ENCODE measurements at places on chromosomes 3 and 15.

GRCh38 chr15:69576035-69576526, 123.5 kb downstream of the RPLP1 start:
- DNase-seq, result no peak

GRCh38 chr3:14863333-14864100, 44.8 kb downstream of the FGD5 start:
- DNase-seq, result no peak

DNA sequence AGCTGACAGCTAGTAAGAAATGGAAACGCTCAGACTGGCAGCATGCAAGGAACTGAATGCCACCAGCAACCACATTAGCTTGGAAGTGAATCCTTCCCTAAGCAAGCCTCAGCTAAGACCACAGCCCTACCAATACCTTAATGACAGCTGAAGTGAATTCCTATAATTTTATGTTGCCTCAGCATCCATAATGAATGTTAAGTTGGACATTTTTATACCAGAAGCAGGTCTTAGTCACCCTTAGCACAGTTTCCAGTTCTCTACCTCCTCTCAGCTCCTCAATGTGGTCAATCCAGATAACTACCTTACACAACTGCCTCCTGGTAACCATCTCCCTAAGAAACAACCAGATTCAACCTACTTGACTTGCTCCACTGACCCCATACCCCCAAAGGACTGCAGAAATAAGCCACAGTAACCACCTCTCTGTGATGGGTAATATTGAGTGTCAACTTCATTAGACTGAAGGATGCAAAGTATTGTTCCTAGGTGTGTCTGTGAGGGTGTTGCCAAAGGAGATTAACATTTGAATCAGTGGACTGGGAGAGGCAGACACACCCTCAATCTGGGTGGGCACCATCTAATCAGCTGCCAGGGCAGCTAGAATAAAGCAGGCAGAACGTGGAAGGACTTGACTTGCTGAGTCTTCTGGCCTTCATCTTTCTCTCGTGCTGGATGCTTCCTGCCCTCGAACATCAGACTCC, 33.5 kb downstream of the NEDD4 start:
- DNase-seq, result no peak

DNA sequence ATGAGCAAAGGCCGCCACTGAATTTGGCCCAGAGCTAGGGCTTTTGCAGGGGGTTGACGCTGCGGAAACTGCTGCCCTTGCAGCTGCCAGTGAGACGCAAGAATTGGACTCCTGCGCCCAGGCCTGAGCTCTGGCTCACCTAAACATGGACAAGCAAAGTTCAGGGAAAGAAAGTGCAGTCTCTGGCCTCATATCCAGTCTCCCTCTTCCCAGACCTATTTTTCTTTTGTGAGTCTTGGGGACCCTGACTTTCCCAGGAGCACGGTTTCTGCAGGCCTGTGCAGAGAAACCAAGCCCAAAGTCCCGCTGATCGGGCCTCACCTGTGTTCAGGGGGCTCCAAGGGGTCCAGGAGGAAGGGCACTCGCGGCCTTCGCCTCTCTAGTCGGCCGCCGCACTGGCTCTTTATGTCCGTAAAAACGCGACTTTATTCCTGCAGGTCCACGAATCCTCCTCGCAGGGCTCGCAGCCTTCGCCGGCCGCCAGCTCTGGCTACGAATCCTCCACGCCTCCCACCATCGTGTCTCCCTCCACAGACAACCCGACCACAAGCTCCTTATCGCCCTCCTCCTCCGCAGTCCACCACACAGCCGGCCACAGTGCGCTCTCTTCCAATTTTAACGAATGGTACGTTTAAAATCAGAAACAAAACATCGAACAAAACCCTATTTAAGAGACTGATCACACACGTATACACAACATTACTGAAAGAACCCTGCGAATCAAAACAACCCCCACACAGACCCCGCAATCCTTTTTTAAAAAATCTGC, 3.9 kb downstream of the ZIC1 start:
- DNase-seq, result no peak

DNA sequence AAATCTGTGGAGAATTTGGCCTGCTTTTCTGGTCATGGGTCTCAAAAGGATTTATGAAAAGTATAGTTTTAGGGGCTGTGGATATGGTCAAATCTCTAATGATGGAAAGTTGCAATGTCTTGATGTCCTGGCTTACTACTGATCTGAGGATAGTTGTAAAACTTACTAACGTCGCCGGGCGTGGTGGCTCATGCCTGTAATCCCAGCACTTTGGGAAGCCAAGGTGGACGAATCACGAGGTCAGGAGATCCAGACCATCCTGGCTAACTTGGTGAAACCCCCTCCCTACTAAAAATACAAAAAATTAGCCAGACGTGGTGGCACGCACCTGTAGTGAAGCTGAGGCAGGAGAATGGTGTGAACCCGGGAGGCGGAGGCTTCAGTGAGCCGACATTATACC, 19.6 kb downstream of the TRIM71 start:
- DNase-seq, result no peak

DNA sequence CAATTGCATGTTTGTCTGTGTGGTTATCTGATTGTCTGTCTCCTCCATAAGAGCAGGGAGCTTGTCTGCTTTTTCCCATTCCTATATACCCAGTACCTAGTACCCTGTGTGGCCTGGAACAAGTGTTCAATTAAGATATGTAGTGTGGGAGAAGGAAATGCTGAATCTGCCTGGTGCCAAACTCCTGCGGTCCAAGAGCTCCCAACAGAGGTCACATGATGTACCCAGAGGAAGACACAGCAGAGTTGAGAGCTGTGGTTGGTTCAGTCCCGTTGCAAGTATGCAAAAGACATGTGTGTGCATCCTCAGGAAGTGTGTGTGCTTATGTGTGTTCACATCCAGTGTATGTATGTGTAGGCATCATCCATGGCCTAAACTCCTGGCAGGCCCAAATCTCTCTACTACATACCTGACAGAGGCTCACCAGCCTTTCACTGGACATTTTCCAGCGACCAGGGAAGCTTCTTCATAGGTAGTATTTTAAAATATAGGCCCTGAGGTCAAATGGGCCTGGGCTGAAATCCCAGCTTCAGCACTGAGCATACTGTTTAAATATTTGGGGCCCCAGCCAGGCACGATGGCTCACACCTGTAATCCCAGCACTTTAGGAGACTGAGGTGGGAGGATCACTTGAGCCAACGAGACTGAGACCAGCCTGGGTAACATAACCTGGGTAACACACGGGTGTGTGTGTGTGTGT, 34.0 kb upstream of the ITGA11 start:
- no peak for DNase-seq

DNA sequence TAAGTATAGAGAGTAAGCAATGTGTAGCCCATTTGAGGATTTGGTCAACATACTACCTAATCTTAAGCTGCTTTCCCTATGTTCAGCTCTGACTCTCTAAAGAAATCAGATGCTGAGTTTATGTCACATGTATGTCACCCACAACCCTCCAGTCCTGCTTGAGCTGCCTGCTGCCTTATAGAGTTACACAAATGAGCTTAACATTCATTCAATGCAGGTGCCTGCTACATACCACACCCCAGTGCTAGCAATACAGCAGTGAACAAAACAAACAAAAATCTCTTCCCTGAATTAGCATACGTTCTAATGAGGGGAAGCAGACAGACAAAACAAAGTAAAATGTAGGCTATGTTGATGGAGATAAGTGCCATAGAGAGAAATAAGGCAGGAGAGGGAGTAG, 93.0 kb downstream of the HHLA2 start:
- DNase-seq, result no peak

DNA sequence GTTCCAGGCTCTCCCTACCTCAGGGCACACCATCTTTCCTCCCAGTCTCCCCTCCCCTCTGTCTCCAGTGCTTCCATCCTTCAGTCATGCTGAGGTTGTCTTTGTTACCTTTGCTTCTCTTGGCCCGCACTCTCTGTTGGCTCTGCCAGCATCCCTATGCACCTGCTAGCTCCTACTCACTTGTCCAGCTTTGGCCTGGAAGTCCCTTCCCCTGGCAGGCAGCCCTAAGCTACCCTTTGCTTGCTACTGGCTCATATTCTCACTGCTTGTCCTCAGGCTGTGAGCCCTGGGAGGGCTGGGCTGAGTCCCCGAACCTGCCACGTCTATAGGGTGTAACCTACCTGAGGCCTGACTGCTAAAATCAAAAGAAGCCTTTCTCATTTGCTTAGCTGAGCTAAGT, 122.7 kb downstream of the PGPEP1L start:
- no peak for DNase-seq

- DNase-seq, result no peak
Observed at GRCh38 chr3:143313893-143314188, 194.3 kb downstream of the CHST2 start.

- no peak for DNase-seq
Observed at GRCh38 chr3:172550347-172550943, 27.2 kb upstream of the TNFSF10 start.

All from esophagus squamous epithelium (tissue), 5 donors.